ENCODE measurements at places on chromosomes 1 and 21.
A peak's percentile ranks its signal among the peaks of the same experiment; 100 is the strongest.

- DNase-seq: no peak
These were observed 16.2 kb upstream of the EVA1B start for GRCh38 chr1:36339615-36340014.

- no peak for DNase-seq
These were observed 88.2 kb downstream of the TIAM1 start for GRCh38 chr21:31255896-31256295.

DNA sequence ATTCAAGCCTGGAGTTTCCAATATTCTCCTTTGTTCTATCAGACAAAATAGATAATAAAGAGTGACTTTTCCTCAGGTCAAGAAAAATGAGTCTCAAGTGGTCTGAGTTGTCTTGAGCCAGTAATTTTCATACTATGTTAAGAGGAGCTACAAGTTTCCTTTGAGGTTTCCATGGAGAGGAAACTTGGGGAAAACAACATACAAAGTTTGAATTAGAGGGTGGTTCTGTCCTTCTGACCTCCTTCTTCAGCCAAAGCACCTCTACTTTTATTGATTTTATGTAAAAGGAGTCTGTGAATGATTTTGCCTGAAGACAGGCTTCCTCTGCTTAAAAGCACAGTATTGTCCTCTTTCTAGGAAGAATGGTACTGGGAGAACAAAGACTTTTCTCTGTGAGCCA, 497.2 kb upstream of the PKN2 start:
- no peak for DNase-seq

DNA sequence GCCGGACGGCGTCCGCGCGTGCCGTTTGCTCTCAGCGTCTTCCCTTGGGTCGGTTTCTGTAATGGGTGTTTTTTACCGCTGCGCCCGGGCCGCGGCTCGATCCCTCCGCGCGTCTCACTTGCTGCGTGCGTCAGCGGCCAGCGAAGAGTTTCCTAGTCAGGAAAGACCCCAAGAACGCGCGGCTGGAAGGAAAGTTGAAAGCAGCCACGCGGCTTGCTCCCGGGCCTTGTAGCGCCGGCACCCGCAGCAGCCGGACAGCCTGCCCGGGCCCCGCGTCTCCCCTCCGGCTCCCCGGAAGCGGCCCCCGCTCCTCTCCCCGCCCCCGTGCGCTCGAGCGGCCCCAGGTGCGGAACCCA, 159.8 kb downstream of the RUNX1 start:
- peak; percentile 47 for DNase-seq

DNA sequence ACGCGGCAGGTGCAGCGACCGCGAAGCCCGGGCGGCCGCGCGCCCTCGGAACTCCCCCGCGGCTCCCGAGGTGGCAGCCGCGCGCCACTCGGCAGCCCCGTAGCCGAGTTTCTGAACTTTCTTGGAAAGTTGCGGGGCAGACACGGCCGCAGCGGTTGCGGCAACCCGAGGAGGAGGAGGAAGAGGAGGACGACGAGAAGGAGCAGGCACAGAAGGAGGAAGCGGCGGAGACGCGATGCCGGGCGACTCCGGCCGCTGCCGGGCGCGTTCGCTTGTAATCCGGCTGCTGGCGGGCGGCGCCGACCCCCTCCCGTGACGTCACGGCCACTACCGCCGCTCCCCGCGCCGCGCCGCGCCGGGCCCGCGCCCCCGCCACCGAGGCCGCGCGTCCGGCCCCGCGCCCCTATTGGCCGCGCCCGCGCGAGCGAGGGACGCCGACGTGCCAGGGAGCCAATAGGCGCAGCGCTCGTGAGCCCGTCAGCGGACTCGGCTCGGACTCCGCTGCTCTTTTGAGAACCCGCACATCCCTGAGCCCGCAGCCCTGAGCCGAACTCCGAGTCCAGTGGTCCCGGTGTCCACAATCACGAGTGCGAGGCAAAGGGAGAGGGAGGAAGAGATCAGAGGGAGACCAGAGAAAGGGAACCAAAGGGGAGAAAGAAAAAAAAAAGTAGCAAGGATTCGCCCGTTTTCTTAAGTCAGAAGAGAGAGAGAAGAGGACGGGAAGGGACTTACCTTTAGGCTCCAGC, 736 bp upstream of the BARHL2 start:
- DNase-seq: no peak

DNA sequence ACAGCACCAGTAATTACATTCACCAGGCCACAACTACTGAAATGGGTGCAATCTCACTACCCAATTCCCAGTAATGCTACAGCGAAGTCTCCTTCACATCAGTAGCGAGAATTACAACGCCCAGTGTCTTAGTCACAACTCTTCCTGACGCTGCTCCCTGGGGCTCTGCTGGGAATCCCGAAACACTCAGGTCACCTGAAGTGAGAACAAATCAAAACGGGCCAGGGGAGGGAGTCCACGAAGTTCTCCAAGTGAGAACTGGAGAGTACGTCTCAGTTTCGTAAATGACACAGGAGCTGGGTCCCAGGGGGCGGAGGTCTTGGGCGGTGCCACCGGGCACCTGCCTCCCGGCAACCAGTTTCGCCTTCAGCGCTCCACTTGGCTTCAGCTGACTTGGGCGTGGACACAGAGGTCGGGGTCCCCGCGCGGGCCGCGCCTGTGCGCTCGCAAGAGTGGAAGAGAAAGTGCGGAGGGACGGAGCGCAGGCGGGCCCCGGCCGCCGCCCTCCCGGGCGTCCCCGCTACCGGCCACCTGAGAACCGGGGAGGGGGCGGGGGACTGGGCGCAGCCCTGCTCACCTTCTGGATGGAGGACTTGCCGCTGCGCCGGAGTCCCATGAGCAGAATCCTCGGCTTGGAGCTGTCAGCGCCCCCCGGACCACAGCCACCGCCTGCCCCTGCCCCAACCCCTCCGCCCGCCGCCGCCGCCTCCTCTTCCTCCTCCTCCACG, 575 bp downstream of the RRAGC start:
- peak; percentile 52 for DNase-seq

- no peak for DNase-seq
These were observed 64.1 kb upstream of the TMEM51 start for GRCh38 chr1:15089258-15089992.

- DNase-seq: no peak
These were observed 55.4 kb downstream of the ALPL start for GRCh38 chr1:21564521-21565095.

DNA sequence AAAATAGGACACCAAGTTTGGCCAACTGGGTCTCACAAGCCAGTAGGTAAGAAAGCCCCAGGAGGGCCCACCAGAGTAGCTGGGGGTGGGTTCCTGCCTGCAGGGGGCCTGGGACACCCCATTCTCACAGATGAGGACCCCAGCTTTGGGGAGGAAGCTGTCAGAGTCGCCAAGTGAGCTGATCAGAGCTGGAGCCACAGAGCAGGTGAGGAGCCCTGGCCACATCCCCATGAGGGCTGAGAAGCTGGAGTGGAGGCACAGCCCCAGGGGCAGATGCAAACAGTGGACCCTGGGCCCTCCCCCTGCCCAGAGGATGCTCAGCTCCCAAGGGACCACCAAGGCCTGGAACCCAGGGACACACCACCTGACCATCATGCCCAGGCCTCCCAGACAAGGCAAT, 8.6 kb upstream of the ZNF670 start:
- DNase-seq: no peak

- DNase-seq: no peak
These were observed 43.6 kb downstream of the GNB1 start for GRCh38 chr1:1847061-1847850.

DNA sequence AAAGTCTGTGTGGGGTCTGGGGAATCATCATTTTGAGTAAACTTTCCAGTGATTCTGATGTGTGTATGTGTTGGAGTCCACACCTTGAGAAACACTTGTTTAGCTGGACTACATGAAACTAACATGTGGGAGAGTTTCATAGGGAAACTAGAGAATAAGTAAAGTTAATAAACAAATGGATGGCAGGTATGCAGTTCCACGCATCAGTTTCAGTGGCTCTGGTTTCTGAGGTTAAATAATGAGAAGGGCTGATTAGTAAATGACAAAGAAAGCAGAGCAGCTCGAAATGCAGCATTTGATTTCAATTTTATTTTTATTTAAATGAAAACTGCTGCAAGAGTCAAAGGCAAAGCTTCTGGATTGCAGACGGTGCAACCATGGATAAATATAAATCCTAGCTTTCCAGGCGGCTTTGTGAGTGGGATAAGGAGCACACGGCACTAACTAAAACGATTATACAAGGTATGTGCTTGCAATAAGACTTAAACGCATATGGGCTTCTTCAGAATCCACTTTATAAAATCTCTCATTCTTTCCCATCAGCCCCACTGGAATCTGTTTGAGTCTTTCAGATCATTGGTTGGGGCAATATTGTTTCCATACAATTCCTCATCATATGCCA, 310.7 kb downstream of the PLPP3 start:
- DNase-seq: no peak

DNA sequence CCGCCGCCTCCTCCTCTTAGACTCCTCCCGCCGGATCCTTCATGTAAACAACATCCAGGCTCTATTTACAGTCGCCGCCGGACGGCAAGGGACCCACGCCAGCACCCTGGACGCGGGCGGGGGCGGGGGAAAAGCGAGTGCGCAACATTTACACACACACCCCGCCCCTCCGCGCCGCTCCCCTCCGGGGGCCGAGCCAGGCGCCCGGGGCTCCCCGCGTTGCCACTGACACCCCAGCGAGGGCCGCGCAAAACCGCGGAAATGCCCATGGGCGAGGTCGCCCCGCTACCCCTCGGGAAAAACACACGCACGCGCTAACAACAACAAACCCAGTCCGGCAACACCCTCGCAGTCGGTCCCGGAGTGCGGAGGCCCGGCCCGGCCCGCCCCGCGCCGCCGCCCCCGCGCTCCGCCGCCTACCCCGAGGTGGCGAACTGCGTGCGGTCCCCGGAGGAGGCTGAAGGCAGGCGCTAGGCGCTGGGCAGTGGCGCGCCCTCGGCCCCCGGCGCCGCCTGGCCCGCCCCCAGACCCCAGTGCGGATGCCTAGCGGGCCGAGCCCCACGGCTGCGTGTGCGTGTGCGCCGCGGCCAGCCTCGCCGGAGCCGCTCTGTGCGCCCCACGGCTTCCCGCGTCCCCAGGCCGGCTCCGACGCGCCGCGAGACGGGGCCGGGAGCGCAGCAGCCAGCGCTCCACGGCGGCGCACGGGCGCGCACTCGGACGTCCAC, 81.1 kb upstream of the AK4 start:
- peak; percentile 62 for DNase-seq

- no peak for DNase-seq
These were observed 348.2 kb upstream of the DUSP10 start for GRCh38 chr1:222090103-222090502.

GRCh38 chr1:240501115-240501514, 110.8 kb downstream of the GREM2 start:
- no peak for DNase-seq

DNA sequence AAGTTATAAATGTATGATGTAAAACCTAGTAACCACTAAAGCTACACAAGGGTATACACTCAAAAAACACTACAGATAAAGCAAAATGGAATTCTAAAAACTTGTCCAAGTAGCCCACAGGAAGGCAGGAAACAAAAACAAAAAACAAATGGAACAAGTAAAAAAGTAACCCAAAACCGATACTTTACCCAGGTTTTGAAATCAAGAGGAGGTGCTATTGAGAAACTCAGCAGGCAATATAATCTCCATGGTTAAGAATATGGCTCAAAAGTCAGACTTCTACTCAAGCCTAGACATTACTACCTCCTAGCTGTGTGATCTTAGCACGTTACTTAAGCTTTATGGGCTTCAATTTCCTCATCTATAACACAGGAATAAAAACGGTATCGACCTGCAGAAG, 13.3 kb downstream of the RBBP5 start:
- no peak for DNase-seq

GRCh38 chr1:2950926-2951305, 70.4 kb upstream of the ACTRT2 start:
- DNase-seq: no peak

- no peak for DNase-seq
These were observed 603.6 kb downstream of the NPHP4 start for GRCh38 chr1:5388622-5389021.

DNA sequence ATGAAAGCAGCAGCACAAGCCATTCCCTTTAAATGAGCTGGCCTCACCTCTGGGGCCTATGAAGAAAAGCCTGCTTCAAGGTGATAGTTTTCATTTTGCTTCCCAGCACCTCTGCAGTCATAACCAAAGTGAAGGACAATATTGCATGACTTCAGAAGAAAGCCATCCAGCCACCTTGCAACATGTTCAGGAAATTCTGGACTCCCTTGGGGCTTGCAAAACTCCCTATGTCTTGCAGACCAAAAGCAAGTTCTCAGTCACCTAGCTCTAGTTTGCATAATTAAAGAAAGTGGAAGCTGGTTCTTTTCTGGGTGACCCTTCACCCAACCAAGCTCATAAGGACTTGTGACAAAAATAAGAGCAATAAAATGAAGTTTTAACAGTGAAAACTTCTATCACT, 87.6 kb downstream of the GFI1 start:
- no peak for DNase-seq

DNA sequence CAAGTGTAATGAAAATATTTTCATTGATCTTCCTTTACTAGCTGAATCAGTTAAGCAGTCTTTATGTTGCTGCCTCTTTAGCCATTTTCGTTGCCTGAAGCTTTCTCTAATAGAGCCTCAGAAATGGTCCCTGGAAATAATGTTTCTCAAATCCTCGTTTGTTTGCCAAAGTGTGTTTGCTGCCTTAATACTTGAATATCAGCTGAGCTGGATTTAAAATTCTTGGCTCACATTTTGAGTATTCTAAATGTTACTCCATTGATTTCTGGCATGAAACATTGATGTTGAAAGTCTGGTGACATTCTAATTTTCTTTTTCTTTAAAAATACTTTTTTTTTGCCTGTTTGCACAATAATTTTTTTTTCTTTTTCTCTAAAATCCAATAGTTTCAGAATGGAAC, 84.6 kb upstream of the SERBP1 start:
- DNase-seq: no peak

DNA sequence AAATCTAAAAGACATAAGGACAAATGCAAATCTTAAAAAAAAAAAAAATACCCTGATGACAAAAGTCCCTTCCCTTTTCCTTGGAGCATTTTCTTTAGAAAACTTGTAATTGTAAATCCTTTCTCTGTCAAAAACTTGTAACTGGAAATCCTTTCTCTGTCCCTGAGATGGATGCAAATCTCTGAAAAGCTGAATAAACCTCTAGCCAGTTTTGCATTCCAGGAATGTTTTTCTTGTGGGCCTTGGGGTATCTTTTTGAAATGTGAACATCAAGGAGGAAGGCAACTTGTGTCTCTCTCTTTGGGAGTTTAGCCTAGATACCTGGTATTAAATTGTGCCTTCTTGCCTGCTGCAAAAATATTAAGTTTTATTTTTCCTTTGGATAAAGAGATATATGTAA, 305.3 kb downstream of the KCNT2 start:
- no peak for DNase-seq
